Kidney epithelial cell (primary cell): ENCODE measurements at places on chromosomes 7 and 10.

DNA sequence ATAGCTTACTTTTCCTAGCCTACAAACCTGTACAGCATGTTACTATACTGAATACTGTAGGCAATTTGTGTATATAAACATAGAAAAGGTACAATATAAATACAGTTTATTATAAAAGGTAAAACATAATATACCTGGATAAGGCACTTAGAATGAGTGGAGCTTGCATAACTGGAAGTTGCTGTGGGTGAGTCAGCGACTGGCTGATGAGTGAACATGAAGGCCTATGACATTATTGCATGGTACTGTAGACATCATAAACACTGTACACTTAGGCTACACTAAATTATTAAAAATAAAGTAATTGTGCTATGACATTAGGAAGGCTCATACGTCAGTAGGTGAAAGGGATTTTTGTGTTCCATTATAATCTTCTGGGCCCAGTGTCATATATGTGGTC, 228.8 kb downstream of the HDAC9 start:
- no peak for DNase-seq

GRCh38 chr10:31000071-31000782, 31.4 kb downstream of the ZNF438 start:
- DNase-seq = no peak

DNA sequence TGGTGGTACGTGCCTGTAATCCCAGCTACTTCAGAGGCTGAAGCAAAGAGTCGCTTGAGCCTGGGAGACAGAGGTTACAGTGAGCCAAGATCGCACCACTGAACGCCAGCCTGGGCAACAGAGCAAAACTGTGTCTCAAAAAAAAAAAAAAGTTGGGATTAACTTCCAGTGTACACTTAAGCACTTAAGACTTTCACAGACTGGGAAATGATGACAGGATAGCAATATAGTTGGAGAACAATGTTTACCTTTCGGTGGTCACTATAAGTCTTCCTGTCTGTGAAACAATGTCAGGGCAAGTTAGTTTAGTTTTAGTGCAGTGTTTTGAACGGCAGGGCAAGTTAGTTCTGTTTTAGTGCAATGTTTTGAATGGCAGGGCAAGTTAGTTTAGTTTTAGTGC, 130.2 kb downstream of the TPST1 start:
- DNase-seq = no peak

GRCh38 chr7:80918909-80919721, at the start of gene SEMA3C:
Gene SEMA3C, minus strand, starts transcription at chr7:80919051. Its CDS starts 2,270 bp downstream, at chr7:80916781.
- DNase-seq = peak; percentile 71

DNA sequence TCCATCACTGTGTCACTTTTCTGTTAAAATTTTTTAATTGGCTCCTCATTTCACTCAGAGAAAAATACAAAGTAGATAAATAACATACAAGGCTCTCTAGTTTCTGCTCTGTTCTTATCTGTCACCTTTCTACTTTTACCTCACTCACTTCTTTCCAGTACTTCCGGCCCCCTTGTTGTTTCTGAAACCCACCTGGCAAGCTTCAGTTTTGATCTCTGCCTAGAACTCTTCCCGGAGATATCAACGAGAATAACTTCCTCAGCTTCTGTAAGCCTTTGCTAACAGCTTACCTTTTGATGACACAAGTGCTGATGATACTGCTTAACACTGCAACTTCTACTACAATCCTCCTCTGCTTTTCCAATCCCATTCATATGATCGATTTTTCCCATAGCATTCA, 566.2 kb downstream of the PCDH15 start:
- DNase-seq = no peak

- DNase-seq = no peak
Observed at GRCh38 chr7:123604739-123605138, 3.1 kb downstream of the ASB15 start.

- no peak for DNase-seq
Observed at GRCh38 chr10:24681572-24682088, 42.1 kb downstream of the ARHGAP21 start.

- DNase-seq = no peak
Observed at GRCh38 chr7:110973196-110973990, 117.5 kb upstream of the LRRN3 start.
